ENCODE measurements at places on chromosomes 7 and 10.
A peak's percentile ranks its signal among the peaks of the same experiment; 100 is the strongest.

DNA sequence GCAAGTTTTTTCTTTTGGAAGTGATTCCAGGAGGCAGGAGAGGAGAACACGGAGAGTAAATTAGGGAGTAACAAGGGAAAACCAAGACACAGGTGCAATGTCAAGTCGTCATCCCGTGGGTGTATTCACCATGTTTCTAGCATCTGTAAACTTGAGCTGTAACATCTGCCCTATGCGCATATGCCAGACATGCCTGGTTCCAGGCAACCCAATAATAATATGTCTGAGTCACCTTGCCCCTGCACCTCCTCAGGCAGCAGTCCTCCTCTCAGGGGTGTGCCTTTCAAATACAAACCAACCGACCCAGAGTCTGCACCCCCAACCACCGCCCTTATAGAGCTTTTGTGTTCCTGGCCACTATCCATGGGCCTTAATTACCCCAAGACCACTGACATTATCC lies 107.0 kb upstream of the PDE1C start:
- no peak for DNase-seq

DNA sequence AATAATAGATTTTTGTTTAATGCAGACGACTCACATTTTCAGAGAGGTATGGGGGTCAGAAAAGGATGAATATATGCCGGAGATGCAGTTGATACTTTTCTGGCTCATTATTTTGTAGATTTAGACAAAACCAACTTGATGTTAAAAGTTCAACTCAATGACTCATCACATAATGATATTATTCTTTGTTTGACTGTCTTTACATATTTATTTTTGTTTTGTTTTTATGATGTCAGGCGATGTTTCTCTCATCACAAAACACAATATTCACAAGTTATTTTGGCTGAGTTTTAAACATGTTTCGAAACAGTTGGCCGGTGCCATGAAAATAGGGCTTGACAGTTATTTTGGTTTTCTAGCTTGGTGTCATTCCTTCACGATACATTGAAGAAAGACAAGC lies 1.3 kb downstream of the GJD4 start:
- DNase-seq = no peak

GRCh38 chr10:49183596-49184542 lies 4.3 kb downstream of the TMEM273 start:
- DNase-seq = peak; percentile 31

GRCh38 chr10:83954193-83954799 lies 185.0 kb upstream of the GHITM start:
- no peak for DNase-seq

DNA sequence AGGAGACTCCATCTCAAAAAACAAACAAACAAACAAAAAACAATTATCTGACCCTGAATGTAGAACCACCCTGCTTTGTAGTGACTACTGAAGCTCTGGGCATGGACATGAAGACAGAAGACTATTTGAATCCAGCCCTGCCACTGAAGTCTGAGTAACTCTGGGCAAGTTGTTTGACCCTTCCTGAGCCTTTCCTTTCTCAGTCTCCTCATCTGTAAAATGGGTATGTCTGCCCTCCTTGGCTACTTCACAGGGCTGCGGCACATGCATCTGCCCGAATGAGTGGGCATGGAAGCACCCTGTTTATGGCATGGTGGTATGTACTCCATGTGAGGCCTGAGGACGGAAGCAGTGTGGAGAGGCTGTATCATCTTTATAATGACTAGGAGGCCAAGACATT lies 22.2 kb upstream of the MALSU1 start:
- no peak for DNase-seq

GRCh38 chr10:125783408-125783807 lies 7.8 kb upstream of the MMP21 start:
- DNase-seq = no peak

Measured in activated T-cell treated with anti-CD3 and anti-CD28 coated beads, Interleukin-2, amount 50 U/mL, for 24 hours (primary cell).